ENCODE measurements at places on chromosomes 1 and 21.

- DNase-seq, result no peak
These were observed 69.2 kb downstream of the SCCPDH start for GRCh38 chr1:246793356-246793896.

DNA sequence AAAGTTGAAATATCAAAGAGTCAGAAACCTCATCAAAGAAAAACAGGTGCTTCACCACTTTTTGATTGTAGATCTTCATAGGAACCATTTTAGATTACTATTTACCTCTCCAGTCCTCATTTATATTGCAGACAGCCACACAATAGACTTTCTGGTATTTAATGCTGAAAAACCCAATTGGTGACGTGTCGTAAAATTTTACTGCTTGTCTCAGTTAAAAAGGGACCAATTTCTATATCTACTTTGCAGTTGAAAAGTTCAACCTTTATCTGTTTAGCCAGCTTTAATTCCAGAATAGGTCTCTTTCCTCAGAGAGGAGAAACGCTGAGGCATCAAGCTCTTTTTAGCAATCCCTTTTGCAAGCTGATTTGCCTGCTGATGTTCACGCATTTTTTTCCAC lies 1722.4 kb downstream of the PLA2G4A start:
- DNase-seq, result no peak

DNA sequence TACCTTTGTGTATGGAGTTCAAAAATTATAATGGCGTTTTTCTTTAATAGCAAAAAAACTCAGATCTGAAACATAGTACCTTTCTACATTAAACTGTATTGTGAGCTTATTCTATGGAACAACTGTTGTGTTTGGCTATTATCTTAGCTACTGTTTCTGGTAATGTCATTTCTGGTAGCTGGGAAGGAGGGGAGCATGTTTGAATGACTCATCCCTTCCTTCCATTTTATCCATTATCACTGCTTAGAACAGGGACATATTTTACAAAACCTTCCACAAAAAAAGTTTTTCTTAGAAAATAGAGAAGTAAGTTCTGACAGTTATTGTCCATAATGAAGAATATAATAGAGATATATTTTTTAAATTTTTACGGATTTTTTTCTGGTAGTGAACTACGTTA lies 128.3 kb downstream of the NRDC start:
- DNase-seq, result no peak

DNA sequence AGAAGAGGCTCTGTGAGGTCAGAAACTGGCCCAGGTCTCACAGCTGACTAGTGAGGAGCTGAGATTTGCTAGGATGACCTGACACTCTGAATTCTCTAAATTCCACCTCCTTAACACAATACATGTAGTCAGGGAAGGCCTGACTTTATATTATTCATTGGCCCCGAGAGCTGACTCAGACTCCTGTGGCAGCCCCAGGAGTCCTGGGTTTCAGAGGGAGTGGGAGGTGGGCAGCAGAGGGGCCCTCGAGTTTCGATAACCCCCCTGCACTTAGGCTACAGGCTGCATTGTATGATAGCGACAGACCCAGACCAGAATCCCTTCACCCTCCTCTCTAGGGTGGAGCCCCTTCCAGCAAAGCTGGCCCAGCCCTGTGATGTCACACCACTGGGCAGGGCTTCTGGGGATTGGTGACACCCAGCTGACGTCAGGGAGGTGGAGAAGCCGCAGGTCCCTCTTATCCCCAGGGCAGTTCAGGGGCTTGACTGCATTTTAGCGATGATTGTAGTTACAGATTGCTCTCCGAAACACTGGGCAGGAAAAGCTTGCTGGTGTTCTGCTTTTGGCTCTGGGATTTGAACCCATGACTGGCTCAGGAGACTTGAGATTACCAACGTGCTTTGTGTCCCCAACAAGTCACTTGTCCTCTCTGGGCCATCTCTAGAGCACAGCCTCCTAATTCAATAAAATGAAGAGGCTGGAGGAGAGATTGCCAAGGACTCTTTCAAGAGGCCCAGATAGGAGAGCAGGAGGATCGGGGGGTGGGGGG lies 17.0 kb upstream of the GPR37L1 start:
- DNase-seq, result peak; percentile 76

DNA sequence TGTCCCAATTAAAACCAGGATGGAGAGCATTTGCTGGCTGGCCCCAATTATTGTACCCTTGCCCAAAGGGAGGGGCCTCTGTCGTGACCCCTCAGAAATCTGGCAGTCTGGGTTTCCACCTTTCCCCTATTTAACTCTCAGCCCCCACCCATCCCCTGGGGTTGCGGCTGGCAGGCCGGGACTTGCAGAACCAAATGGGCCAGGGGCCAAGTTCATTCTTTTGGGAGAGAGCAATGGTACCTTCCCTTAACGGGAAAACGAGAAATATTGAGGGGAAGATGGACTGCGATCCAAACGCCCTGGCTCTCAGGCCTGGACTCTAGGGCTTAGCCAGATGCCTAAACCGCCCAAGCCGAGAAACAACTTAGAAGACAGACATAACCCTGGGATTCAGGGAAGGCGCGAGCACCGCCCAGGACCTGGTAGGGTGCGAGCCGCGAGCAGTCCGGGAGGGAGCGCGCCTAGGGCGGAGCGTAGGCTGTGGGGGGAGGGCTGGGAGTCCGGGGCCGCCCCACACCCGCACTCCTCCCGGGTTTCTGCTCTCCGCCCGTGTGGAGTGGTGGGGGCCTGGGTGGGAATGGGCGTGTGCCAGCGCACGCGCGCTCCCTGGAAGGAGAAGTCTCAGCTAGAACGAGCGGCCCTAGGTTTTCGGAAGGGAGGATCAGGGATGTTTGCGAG lies at the start of gene SLC27A3:
SLC27A3 (plus strand) TSS at position 628 of the 678 bp plus-strand sequence. CDS start 91 bp downstream, outside the sequence.
- no peak for DNase-seq

DNA sequence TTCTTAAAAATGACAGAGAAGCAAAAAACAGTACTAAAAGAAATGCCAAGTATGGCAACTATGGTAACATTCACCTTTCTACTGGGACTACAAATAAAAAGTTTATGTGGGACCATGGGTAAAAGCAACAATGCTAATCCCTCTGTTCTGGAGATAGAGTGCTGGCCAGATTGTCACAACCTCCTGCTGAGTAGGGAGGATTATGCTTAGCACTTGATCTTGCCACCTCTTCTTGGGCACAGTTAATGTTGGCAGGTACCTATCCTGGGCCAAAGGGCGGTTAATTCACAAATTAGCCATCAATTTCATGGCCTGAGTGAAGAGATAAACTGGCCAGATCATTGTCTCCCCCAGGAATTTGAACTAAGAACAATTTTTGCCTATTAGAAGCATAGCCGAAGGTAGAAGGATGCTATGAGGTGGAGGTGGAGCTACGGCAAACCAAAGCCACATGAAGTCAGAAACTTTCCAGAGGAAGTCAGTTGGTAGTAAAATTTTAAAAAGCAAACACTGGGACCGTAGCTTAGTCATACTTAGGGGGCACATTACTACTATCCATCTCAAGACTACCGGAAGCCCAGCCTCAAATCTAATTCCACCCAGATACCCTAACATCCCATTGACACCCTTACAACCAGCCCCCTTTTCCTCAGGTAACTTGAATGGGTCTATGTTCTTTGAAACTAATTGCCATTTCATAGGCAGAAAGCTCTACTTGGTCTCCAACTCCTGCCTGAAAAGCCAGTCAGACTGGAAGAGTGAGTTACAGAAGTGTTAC lies 2.7 kb downstream of the SCYL3 start:
- DNase-seq, result no peak

DNA sequence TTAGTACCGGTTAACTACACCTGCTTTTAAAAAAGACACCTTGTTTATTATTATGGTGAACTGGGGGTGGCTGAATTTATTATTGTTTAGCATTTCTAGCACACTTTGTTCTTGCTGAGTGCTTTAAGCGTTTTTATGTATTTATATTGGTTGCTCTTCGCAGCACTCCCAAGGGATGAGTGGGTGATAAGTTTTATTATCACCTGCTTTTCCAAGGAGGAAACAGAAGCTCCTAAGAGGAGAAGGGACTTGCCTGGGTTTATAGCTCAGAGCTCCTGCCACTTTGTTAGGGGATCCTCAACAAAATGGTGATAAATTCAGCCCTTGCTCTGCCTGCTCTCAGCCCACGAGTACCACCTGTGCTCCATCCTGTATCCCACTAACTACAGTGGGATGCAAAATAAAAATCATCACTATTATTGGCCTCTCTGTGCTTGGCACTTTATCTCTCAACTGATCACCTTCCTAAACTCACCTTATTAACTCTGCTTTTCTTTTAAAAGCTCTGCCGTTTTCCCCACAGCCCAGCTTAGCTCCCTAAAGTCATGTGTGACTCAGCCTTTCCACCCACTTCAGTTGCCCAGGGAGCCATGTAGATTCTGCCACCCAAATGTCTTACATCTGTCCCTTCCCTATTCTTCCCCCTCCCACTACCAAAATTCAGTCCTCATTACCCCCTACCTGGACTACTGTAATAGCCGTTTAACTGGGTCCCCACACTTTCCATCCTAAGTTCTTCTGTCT lies 44.5 kb downstream of the BCL9 start:
- DNase-seq, result no peak

- DNase-seq, result no peak
These were observed 56.7 kb upstream of the ATP1A1 start for GRCh38 chr1:116316373-116316772.

DNA sequence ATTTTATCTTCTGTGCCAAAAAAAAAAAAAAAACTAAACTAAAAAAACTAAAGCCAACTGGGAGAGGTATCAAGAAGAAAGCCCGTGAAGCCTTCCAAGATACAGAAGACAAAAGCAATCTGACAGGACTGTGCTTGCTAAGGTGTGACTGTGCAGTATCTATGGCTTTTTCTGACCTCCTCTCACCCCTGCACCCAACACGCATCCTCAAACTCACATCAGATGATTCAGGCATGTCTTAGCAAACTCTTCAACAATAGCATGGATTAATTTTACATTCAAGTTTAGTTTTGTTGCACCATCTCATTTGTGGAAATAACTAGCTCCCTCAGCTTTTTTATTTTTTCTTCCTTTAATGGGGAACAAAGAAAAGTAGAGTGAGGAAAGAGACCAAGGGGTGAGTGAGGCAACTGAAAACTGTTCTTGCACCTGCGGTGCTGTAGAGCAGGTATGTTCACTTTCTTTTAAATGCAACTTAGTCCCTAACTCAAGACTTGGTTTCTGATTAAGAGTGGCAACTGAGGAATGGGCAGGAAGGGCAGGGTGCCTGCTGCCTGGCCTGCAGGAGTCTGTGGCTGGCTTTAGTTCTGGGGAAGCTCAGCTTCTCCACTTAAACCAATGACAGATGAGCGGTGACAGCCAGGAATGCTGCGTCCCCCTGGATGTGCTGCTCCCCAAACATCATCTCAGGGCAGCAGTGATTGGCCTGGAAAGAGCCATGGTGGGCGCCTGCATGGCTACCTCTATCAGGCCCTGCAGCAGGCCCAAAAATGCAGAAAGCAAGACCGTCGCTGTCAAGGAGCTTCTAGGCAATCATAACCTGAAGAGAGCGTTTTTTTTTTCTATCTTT lies 71.3 kb upstream of the LRRC8B start:
- DNase-seq, result no peak

GRCh38 chr1:9384128-9384527 lies 91.4 kb downstream of the SPSB1 start:
- no peak for DNase-seq

GRCh38 chr1:18716112-18716784 lies 85.6 kb downstream of the PAX7 start:
- DNase-seq, result no peak

DNA sequence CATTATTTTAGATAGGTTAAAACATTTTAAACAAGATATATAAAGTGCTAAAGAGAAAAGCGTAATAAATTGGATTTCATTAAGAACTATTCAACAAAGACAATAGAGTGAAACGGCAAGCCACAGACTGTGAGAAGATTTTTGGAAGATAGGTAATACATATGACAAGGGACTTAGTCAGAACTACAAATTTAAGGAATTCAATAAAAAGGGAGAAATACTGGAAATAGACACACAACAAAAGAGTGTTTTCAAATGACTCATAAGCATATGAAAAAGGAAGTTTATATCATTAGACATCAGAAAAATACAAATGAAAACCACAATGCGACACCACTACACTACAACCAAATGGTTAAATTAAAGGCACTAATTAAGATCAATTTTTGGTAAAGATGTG lies 90.5 kb downstream of the GDAP2 start:
- no peak for DNase-seq

- DNase-seq, result peak; percentile 80
These were observed 14.4 kb downstream of the SMYD3 start for GRCh38 chr1:246492611-246493245.

DNA sequence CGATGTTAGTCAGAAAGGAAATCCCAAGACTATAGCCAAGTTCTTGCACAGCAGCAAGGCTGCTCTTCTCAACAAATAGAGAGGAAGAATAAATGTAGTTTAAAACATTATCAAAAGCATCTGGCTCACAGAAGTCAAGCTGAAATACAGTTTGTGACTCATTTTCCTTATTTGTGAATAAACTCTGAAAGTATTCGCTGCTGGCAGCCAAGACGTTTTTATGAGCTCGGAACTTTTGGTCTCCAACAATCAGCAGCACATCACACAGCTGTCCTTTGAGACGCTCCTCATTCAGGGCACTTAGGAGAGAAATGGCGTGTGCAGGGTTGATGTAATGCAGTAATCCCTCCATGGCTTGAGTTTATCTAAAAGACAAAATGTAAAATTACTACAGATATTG lies 16.4 kb downstream of the ZBTB21 start:
- DNase-seq, result no peak

DNA sequence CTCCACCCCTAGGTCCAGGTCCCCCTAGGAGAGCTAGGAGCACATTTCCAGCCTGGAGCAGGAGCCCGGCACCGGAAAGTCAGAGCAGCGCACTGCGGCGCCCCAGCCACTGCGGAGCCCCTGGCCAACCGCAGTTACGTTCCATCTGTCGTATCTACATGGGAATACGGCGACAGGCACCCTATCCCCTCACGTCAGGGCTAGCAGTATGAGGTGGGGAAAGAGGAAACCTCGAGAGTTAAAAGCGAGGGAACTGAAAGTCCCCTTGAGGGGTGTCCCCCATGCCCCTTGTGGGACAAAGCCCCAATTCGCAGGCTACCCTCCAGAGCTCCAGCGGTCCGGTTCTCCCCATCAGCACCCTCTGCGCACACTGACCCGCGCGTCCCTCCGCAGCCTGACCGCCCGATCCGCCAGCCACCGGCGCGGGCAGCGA lies 995 bp downstream of the COLGALT2 start:
- DNase-seq, result no peak

GRCh38 chr1:205794011-205794730 lies 18.8 kb downstream of the SLC41A1 start:
- DNase-seq, result no peak

GRCh38 chr1:85048296-85049064 lies at the start of gene MCOLN3:
Gene MCOLN3, minus strand, starts transcription at chr1:85048500. Its CDS starts 3,140 bp downstream, at chr1:85045360.
- DNase-seq, result peak; percentile 37

GRCh38 chr1:247540581-247540980 lies 4.3 kb upstream of the OR2C3 start:
- DNase-seq, result no peak

GRCh38 chr1:56516539-56517252 lies 62.7 kb downstream of the PLPP3 start:
- peak; percentile 92 for DNase-seq
